IMR-90 (cell line): ENCODE measurements at places on chromosomes 16 and 17. TPM values are rescaled to one million over a fixed set of nuclear protein-coding genes. Genes with fewer than 3 reads are reported as not detected.

GRCh38 chr16:12093902-12094301, 117.4 kb downstream of the SNX29 start:
- no peaks in the 10 kb centered on the region for H3K36me3 ChIP-seq
- no peaks in the 10 kb centered on the region for H3K27me3 ChIP-seq
- H3K4me3 ChIP-seq = no peak overlapping the region
- DNase-seq = no peak
- H3K27ac ChIP-seq = no peak overlapping the region
- peaks cover 35% of the 10 kb centered on the region for H3K4me1 ChIP-seq

DNA sequence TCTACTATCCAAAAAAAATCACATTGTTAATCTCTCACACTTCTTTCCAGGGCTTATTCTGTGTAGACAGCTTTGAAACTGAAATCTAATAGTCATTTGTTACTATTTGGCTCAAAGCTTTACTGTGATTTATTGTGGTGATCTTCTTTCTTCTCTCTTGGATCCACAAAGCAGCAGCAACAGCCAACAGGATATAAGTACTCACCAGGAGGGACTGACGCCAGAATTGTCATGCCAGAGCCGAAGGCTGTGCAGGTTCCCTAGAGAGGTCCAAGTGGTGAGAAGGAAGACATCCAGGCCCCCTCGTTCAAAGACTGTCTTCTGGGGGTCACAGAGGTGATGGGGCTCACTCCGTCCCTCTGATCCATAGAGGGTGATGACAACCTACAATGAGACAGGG, 33.3 kb downstream of the PKD1L3 start:
- DNase-seq = no peak
- peaks cover 3% of the 10 kb centered on the region for H3K27me3 ChIP-seq
- no peaks in the 10 kb centered on the region for H3K36me3 ChIP-seq
- H3K4me3 ChIP-seq = no peak overlapping the region
- H3K4me1 ChIP-seq = no peaks in the 10 kb centered on the region

GRCh38 chr16:77376358-77376757, 58.5 kb downstream of the ADAMTS18 start:
- H3K27me3 ChIP-seq = no peaks in the 10 kb centered on the region
- H3K36me3 ChIP-seq = no peaks in the 10 kb centered on the region
- DNase-seq = no peak
- no peak overlapping the region for H3K27ac ChIP-seq

GRCh38 chr16:804193-805048, 3.9 kb upstream of the GNG13 start:
- H3K27ac ChIP-seq = no peak overlapping the region
- H3K4me3 ChIP-seq = no peak overlapping the region
- no peak for DNase-seq
- H3K4me1 ChIP-seq = peaks cover 3% of the 10 kb centered on the region; the same call in 1 of the 2 replicates

DNA sequence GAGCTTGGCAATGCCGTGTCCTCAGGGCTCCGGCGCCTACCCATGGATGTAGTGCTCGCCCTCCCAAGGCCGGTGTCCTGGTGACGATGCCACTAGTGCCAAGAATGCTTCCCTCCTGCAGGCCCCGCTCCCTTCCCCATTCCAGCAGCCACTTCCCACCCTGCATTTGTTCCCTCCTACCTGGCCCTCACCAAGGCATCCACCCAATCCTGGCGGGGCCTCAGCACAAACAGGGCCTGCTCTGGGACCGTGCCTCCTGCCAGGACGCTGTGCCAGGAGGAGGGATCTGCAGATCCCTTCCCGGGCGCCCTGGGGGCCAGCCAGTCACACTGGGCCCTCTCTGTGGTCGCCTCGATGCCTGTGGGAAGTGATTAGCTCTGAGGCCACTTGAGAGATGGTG, 25.1 kb downstream of the ABR start:
- peaks cover 5% of the 10 kb centered on the region for H3K4me1 ChIP-seq
- H3K4me3 ChIP-seq = no peak overlapping the region
- peaks cover 10% of the 10 kb centered on the region; the same call in 1 of the 2 replicates for H3K36me3 ChIP-seq
- no peaks in the 10 kb centered on the region for H3K27me3 ChIP-seq

DNA sequence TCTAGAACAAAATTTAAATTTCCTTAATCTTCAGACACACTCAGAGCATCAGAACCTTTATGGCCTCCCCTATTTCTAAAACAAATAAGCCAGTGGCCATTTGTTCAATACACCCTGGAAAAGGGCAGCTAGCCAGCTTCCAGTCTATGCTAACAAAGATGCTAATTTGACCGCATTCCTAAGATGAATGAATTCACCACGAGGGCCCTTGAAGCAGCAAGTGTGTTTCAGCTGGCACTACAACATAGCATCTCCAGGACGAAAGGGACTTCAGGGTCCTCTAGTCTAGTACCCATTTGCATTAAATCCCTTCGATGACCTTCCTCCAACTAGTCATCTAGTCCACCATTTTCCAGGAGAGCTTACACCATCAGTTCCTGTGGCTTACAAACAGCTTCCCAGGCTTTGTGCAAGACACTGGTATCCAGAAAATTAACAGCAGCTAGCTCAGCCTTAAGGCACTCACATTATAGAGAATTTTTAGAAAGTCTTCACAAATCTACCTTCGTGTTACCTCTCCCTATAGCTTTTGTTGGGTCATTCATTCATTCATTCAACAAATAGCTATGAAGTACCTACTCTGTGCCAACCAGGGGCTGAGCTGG, 10.9 kb downstream of the KRT37 start:
- DNase-seq = peak; percentile 12
- H3K27ac ChIP-seq = no peak overlapping the region
- H3K4me3 ChIP-seq = no peak overlapping the region
- no peaks in the 10 kb centered on the region for H3K36me3 ChIP-seq
- H3K4me1 ChIP-seq = peaks cover 23% of the 10 kb centered on the region

DNA sequence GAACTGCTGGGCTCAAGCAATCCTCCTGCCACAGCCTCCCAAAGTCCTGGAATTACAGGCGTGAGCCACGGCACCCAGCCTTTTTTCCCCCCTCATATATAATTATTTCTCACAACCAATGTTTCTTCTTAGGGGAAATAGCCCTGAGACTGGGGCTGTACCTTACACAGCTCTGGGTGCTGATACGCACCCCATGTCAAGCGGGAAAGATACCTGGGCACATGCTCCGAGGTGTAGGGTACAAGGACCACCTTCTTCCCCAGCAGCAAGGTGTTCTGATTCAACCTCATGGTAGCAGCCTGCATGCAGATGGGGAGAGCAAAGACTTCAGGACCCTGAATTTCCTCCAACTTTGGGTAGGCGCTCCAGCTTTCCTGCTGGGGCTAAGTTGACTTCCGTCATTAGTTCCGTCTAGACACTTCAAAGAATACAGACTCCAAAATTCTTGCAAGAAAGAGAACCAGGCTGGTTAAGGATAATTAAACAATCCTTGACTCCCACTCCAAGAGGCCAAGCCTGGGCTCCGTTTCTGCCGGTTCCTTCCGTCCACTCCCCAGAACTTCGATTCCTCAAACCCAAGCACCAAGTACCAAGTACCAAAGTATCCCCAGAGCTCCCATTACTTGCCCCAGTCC, 619 bp downstream of the NAT9 start:
- H3K4me3 ChIP-seq = peak overlapping the region; percentile 73
- peak overlapping the region; percentile 85 for H3K27ac ChIP-seq
- no peaks in the 10 kb centered on the region for H3K27me3 ChIP-seq
- H3K36me3 ChIP-seq = peaks cover 39% of the 10 kb centered on the region

GRCh38 chr17:31373150-31374093, 18.1 kb upstream of the RAB11FIP4 start:
- no peaks in the 10 kb centered on the region for H3K27me3 ChIP-seq
- peaks cover 12% of the 10 kb centered on the region for H3K36me3 ChIP-seq
- peaks cover 4% of the 10 kb centered on the region for H3K4me1 ChIP-seq
- peak; percentile 71 for DNase-seq
- H3K27ac ChIP-seq = no peak overlapping the region

GRCh38 chr17:1605681-1606351, 22.8 kb downstream of the SLC43A2 start:
- H3K4me1 ChIP-seq = peaks cover 6% of the 10 kb centered on the region; the same call in 1 of the 2 replicates
- H3K36me3 ChIP-seq = no peaks in the 10 kb centered on the region
- H3K4me3 ChIP-seq = no peak overlapping the region
- DNase-seq = no peak

DNA sequence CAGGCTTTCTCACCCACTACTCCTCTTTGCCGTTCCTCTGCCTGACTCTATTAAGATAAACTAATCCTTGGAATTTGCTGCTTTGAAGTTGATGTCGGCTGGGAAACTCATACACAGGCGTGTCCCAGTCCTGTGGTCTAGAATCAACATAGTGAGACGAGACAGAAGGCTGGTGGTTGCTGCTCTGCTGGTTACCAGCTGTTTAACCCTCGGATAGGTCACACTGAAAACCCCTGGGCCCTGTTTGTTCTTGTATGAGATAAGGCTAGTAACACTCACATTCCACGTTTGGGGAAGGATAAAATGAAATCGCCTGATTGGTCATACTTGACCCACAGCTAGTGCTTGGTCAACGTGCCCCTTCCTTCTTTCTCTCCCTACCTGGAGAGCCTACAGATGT, 517.0 kb downstream of the CDH13 start:
- peak; percentile 82 for DNase-seq
- H3K4me1 ChIP-seq = peaks cover 6% of the 10 kb centered on the region
- no peak overlapping the region for H3K4me3 ChIP-seq
- H3K27me3 ChIP-seq = no peaks in the 10 kb centered on the region
- no peak overlapping the region for H3K27ac ChIP-seq
- no peaks in the 10 kb centered on the region for H3K36me3 ChIP-seq

FOXJ1 gene
- not detected in 2 replicates for total RNA-seq

KRTAP9-8 gene
- total RNA-seq = not detected in 2 replicates

FBXW10B gene
- under 0.01 and 0.28 TPM in 2 replicates for total RNA-seq

LITAFD gene
- not detected in 2 replicates for total RNA-seq

CD300LF gene
- total RNA-seq = not detected in 2 replicates

SHBG gene
- total RNA-seq = 0.36 TPM in 1 of 2 replicates, not detected in the other

CACNG1 gene
- not detected in 2 replicates for total RNA-seq

SLFN14 gene
- not detected in 2 replicates for total RNA-seq

IRF8 gene
- not detected in 2 replicates for total RNA-seq

RUNDC3A gene
- under 0.01 TPM in 2 replicates for total RNA-seq
